Fibroblast of upper back skin (primary cell): ENCODE measurements at places on chromosomes 5 and 9.
A peak's percentile ranks its signal among the peaks of the same experiment; 100 is the strongest.

DNA sequence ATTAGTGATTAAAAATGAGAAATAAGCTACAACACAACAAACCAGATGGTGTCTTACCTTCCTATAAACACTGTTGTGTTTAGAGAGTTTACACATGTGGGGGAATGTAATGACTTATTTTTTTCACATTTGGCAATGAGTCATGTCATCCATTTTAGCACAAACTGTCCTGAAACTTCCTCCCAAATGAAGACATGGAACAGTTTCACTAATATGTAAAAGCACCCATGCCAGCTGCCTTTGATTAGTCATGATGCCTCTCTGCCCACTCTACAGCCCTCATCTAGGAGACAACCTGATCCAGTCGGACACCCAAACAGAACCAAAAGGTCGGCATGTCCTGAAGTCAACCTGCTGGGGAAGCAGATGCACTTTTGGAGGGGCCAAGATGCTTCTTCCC lies 98.2 kb downstream of the SEMA5A start:
- no peak for DNase-seq

DNA sequence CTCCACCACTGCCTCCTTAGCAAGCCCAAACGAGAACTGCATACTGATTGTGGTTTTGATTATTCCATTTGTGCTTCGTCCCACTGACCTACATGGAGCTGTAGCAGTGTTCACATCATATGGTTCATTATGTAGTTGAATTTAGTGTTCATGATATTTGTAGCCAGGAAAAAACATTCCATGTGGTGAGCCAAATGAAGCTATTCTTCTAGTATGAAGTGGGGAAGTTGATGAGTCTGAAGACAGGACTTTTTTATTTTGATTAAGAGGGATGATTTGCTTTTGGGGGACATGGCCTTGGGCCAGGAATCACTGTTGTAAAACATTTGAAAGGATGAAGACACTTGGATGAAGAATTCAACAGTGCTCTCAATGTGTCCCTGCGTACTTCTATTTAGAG lies 192.9 kb upstream of the SLC27A6 start:
- peak; percentile 17 for DNase-seq

DNA sequence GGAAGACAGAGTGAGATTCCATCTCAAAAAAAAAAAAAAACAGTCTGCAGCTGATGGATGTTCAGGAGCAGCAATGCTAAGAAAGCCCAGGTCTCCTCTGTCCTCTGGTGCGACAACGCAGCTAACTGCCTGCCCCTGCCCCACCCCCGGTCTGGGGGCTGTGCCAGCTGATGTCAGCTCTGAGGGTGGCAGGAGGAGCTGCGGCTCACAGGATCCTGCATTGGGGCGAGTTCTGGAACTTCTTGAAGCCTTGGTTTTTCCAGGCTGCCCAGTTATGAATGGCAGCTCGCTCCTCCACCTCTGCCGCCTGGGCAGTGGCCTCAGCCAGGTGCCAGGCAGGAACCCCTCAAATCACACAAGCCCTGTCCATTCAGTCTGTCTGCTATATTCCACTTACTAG lies 113.5 kb downstream of the ROR2 start:
- DNase-seq: no peak

DNA sequence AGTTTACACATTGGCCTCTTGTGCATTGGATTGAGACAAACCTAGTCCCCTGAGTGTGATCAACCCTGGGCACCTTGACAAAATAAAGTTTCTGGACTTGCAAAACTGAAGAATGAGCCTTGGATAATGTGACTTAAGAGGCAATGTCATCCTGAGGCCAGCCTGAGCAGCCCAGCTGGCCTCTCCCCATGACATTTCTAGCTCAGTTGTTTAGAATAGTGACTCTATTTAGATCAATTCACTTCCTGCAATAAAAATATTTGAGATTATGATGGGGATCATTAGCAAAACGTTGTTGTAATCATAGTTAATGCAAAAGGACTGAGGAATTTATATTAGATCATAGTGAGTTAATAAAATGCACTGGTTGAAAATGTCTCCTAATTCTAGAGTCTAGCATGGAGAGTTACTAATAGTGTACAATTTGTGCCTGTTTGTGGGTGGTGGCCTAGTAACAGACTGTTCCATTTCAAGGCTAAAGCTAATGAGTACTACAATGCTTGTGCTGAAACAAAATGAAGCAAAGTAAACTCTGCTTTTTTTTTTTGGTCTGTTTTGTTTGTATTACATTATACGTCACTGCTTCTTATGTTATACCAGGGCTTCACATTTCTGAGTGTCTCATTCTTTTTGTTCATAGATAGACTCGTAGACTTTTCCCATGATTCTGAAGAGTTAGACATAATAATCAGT lies 10.9 kb upstream of the RHOBTB3 start:
- DNase-seq: no peak

- DNase-seq: no peak
Observed at GRCh38 chr5:127685662-127686061, 17.5 kb upstream of the CCDC192 start.

GRCh38 chr5:107470295-107470582 lies 200.5 kb downstream of the EFNA5 start:
- peak; percentile 10 for DNase-seq

- DNase-seq: no peak
Observed at GRCh38 chr9:91180240-91180929, 181.3 kb downstream of the AUH start.

GRCh38 chr5:58466939-58467338 lies 7.1 kb upstream of the PLK2 start:
- peak; percentile 64 for DNase-seq

GRCh38 chr5:139772089-139772791 lies 23.4 kb upstream of the PSD2 start:
- DNase-seq: no peak

GRCh38 chr5:167802755-167803431 lies 488.6 kb upstream of the WWC1 start:
- DNase-seq: peak; percentile 93

DNA sequence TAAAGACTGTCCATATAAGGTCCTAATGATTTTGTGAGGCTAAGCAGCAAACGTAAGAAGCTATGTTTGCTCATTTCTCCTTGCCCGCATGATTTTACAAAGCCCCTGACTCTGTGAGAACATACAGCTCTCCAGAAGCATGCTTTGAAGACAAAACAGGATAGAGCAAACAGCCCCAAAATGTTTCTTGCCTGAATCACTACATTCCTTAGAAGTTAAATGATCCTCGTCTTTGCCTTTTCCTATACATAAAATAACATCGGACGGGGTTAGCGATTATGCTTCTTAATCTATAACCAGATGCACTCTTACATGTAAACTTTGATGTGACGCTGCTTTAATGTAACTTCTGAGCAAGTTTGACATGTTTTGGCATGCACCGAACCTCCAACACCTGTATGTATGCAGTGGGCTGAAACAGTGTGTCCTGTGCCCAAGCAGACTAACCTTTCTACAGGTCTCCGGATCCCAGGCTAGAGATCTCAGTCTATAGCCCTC lies 353.7 kb downstream of the CETN3 start:
- peak; percentile 92 for DNase-seq

- no peak for DNase-seq
Observed at GRCh38 chr5:142016556-142016955, 3.7 kb upstream of the GNPDA1 start.

- DNase-seq: no peak
Observed at GRCh38 chr5:116772152-116772501, 197.5 kb upstream of the SEMA6A start.

GRCh38 chr5:31273631-31274378 lies 80.3 kb downstream of the CDH6 start:
- DNase-seq: no peak

DNA sequence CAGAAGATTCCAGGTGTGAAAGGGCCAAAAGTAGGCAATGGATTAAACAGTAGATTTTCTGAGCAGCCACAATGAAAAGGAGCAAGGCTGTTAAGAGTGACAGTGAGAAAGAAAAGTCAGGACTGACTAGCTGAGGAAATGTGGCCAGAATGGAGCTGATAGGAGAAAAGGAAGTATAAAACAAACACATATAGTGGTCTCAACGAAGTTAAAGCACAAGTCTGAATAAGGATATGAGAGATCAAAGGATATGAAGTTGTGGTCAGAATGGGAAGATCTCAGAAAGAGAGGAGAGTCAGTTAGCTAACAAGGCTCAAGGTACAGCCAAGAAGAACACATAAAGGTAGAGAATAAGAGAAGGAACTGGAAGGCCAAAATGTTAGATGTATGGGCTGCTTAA lies 39.9 kb downstream of the FNIP1 start:
- DNase-seq: no peak
